ENCODE measurements at places on chromosomes 4 and X. TPM values are rescaled to one million over a fixed set of nuclear protein-coding genes. Genes with fewer than 3 reads are reported as not detected.

Gene ADGRG4
- total RNA-seq = not detected

Gene CENPVL3
- total RNA-seq = not detected

Gene UGT2B15
- not detected for total RNA-seq

Gene LUZP4
- total RNA-seq = not detected

Gene CYLC1
- total RNA-seq = not detected

Gene AMBN
- total RNA-seq = not detected

Gene ZNF157
- total RNA-seq = 0.35 TPM

Gene TRIM2
- 5.8 TPM for total RNA-seq

Gene CXCL1
- total RNA-seq = 16.7 TPM

Gene SPOCK3
- not detected for total RNA-seq

Gene C4orf51
- not detected for total RNA-seq

Gene LONRF3
- 0.40 TPM for total RNA-seq

Gene TADA2B
- total RNA-seq = 10.1 TPM

Gene SLC25A31
- total RNA-seq = not detected

Gene ZFP42
- total RNA-seq = not detected

Gene CT45A5
- not detected for total RNA-seq

Gene KIAA1210
- total RNA-seq = not detected

Gene NR3C2
- total RNA-seq = 1.2 TPM

Gene PTPN13
- total RNA-seq = 70.0 TPM

Gene TLR3
- 6.4 TPM for total RNA-seq

Gene EVC
- total RNA-seq = 6.5 TPM

Gene CHRDL1
- 64.3 TPM for total RNA-seq

Gene WDR1
- total RNA-seq = 174 TPM

Gene TMEM154
- total RNA-seq = 83.1 TPM

Gene BMPR1B
- total RNA-seq = 0.66 TPM

Gene FREM3
- not detected for total RNA-seq

Gene YIPF7
- total RNA-seq = not detected

Gene WDR17
- 0.11 TPM for total RNA-seq

Gene TREX2
- 3.4 TPM for total RNA-seq

Gene CT45A10
- total RNA-seq = not detected

Gene SYTL5
- total RNA-seq = 8.9 TPM

Gene RXFP1
- total RNA-seq = not detected

Gene PJA1
- total RNA-seq = 17.8 TPM

Gene GPR50
- total RNA-seq = 0.19 TPM

Gene RTL5
- 0.57 TPM for total RNA-seq

Gene EPHA5
- not detected for total RNA-seq
